Thoracic aorta (tissue), 2 donors: ENCODE measurements at places on chromosomes 1 and 21. TPM values are rescaled to one million over a fixed set of nuclear protein-coding genes. Genes with fewer than 3 reads are reported as not detected.

TDRKH gene
- 3.2 TPM for total RNA-seq

CCDC181 gene
- 0.54 TPM for total RNA-seq

DNA sequence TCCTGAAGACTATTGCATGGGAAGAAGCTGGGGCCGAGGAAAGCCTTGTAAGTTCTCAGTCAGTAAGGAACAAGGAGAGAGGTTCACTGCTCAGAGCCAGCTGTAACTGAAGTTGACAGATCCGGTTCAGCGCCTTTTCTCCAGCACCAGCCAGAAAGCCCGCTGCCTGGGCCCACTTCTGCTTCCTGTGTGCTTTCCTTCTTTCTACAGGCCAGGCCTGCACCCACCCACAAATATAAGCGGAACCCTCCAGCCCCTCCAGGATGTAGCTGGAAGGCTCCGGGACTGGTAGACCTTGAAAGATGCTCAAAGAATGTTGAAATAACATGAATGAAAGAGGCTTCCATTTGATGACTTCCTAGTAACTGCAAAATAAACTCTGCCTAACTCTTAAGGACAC, 38.8 kb downstream of the PARP1 start:
- no peak for DNase-seq

DNA sequence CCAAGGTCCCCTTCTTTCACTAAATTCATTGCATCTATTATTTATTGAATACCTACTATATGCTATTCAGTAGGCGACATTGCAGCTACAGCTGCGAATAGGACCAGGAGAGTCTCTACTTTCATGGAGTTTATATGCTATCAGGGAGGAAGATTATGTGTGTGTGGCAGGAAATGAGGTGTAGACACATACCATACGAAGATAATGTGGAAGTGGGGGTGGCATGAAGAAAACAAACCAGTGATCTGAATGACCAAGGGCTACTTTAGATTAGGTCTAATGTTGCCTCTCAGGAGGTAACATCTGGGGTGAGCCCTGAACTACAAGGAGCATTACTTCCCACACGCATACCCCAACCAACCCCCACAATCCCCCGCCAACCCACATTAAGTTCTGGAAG, 1.0 kb upstream of the PPIH start:
- DNase-seq = no peak

- no peak for DNase-seq
Observed at GRCh38 chr21:43734928-43735229, 15.9 kb downstream of the PDXK start.

GRCh38 chr1:151193304-151193703, 3.3 kb upstream of the VPS72 start:
- no peak for DNase-seq

DNA sequence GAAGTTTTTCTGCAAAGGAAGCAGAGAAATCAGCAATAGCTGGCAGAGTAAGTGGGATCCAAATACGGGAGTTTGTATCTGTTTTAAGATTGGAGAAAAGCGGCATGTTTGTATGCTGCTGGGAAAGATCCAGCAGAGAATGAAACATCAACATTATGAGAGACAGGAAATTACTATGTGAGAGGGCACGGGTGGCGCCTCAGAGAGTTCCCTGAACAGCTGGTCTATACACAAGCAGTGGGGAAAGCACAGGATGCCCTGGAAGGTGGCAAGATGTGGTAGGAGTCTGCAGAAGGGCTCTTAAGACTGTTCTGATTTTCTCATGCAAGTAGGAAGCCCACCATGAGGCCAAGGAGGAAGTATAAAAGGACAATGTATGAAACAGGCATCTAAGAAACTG, 130.4 kb downstream of the RERE start:
- no peak for DNase-seq

GRCh38 chr1:23899070-23899469, 14.1 kb downstream of the CNR2 start:
- no peak for DNase-seq

DNA sequence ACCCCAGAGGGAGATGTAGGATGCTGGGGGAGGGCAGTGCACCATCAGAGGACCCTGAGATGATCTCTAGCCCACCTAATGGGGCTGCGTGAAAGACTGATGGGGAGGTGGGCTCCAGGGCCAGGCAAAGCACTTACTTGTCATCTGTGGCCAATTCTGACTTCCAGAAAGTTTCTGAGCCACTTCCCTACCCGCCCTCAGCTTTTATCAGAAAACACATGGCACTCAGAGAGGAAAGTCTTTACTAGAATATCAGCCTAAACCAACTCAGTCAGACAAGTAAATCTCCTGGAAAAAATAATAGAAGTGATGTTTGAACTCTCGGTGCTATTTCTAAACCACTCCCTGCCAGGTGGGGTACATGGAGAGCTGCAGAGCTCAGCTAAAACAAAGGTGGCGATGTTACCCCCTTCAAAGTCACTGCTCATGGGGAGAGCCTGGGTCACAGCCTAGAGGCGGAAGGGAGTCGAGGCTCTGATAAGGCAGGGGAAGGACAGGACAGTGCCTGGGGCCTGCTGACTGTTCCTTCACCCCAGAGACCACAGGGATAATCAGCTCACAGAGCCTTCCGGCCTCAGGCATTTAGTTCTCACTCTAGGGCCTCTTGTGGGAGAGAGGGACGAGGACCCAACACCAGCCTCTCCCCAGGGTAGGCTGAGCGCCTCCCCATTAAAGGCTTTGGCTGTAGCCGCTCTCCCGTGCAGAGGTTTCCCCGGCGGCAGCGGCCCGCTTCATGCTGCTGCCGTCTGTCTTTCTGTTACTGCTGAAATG, 14.2 kb downstream of the SMIM12 start:
- DNase-seq = no peak

- DNase-seq = no peak
Observed at GRCh38 chr1:79874289-79874688, 867.8 kb upstream of the ADGRL4 start.

- no peak for DNase-seq
Observed at GRCh38 chr1:67948151-67949080, 102.0 kb downstream of the DIRAS3 start.

- no peak for DNase-seq
Observed at GRCh38 chr1:113048064-113048463, 24.9 kb upstream of the LRIG2 start.

GRCh38 chr1:154176337-154176736, 15.6 kb downstream of the TPM3 start:
- DNase-seq = no peak
